ENCODE measurements at places on chromosomes 1 and 21.

DNA sequence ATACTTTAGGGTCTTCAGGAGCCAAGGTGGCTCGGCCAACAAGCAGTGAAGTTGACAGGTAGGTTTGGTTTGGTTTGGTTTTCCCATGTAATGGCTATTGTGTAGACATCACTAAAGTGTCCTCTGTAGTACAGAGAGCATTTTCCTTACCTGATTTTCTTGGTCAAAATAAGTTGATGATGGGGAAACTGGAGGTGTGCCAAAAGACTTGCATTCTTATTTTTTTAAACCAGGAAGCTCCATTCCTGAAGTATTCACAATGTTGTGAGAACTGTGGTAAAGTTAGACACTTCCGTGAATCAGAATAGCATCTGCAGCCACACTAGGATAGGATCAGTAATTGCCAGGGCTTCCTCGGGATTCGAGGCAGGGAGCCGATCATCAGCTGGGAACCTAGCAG, 2.9 kb downstream of the ZBTB37 start:
- DNase-seq, result no peak

- DNase-seq, result no peak
Observed at GRCh38 chr1:24165500-24165899, 21.6 kb downstream of the IFNLR1 start.

GRCh38 chr1:3630914-3631313, 6.1 kb downstream of the TPRG1L start:
- DNase-seq, result no peak

GRCh38 chr1:180953291-180954004, 40.8 kb downstream of the KIAA1614 start:
- no peak for DNase-seq

- DNase-seq, result no peak
Observed at GRCh38 chr1:27614625-27615344, 10.8 kb upstream of the AHDC1 start.

DNA sequence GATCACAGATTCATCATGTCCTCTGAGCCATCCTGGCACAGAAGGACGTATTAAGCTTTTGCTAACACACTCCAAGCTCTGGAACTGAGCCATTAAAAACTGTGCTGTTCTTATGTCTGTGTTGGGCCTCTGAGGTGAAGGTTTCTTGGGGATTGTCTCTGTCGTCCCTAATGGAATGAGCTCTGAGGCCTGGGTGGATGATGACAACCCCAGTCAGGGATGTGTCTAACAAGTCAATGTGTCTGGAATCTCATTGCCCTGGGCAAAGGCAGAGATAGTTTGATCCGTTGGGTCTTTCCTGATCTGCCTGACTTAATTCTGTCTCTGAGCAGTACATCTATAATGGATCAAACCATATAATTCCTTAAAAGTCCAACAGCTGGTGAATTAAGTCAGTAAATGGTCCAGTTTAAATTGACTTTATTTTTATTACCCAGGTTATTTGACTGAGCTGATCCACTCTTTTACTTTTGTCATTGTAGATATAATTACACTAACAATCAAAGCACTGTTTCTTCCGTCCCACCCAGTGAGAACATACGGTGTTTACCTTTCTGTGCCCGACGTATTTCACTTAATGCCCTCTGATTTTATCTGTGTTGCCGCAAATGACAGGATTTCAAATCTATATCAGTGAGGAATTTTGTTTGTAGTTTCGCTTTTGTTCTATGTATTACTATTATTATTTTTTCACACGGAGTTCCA, 38.8 kb upstream of the OR2B11 start:
- DNase-seq, result no peak

- no peak for DNase-seq
Observed at GRCh38 chr1:244837597-244838258, 2.3 kb downstream of the COX20 start.

GRCh38 chr1:42206164-42206563, 41.6 kb upstream of the GUCA2A start:
- no peak for DNase-seq

DNA sequence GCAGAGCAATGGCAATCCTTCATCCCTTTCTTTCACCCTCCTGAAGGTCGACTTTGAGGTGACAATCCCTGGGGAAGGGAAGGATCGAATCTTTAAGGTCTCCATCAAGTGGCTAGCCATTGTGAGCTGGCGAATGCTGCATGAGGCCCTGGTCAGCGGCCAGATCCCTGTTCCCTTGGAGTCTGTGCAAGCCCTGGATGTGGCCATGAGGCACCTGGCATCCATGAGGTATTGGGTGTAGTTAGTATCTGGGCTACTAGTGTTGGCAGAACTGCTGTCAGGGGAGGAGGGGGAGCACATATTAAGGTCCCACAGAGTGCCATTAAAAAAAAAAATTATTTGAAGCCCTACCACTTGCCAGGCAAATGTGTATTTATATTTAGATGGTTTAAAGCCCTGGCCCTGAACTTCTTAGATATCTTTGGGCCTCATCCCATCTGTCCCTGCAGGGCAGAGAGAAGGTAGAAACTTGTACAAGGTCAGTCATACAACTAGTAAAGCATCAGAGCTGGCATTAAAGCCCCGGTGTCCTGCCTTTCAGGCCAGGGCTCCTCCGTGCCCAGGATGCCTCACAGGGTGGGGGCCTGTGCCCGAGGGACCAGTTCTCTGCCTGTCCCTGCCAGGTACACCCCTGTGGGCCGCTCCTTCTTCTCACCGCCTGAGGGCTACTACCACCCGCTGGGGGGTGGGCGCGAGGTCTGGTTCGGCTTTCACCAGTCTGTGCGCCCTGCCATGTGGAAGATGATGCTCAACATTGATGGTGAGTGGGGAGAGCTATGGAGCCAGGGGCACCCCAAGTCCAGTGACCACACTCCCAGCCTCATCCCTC, 10.3 kb downstream of the AGO1 start:
- DNase-seq, result no peak

DNA sequence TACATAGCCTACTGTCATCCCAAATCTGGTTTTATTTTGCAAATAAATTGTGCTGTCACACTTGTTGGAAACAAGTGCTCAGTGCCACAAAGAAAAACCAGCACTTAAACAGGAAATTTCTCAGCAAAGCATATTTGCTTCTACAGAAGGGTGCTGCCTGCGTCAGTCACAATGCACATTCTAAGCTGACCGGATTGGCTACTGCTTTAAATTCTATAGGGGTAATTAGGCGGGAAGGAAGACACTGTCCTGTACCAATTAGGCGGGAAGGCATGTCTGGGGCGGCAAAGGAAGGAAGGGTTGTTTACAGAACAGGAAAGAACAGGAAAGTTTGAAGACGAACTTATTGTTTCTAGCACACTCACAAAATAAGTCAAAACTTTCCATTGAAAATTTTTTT, 2.8 kb downstream of the IFI16 start:
- DNase-seq, result no peak

Data from NCI-H2081 treated with DMSO at 0.1 percent for 48 hours (cell line).